ENCODE measurements at places on chromosomes 1 and 21.

GRCh38 chr1:195970209-195970608 lies 638.0 kb downstream of the KCNT2 start:
- DNase-seq = no peak

GRCh38 chr1:94927405-94928175 lies 680 bp upstream of the CNN3 start:
- peak; percentile 51 for DNase-seq

GRCh38 chr1:21313203-21313885 lies 23.1 kb upstream of the ECE1 start:
- no peak for DNase-seq

DNA sequence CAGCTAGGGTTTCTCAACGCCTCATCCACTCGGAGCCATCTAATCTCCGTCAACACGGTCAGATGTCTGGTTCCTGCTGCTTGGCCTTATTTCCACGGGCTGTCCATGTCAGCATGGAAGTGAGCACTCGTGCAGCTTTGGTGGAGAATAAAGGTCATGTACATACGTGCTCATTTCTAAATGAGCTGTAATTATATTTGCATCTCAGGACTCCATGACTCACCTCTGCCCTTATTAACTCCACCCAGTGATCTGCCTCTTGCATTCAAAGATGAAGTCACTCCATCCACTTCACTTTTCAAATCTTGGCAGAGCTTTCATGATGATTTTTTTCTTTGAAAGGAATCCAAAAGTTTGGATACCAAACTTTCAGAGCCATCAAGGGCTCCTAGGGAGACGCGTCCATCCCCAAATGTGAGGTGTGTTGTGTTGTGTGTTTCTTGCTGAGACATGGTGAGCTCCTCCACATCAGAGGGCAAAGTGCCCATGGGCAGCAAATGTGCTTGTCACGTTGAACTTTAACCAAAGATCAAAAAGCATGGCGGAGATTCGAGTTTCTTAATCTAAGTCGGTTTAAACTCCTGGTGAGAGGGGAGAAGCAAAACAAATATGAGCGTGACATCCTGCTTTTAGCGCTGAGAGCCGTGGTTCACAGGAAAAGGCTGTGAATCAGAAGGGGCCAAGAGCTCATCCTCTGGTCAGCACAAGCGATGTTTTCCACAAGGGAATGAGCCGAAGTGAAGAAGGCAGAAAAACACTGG lies 68.6 kb upstream of the ERRFI1 start:
- no peak for DNase-seq

GRCh38 chr1:147891088-147891487 lies 11.5 kb upstream of the GJA8 start:
- no peak for DNase-seq

GRCh38 chr1:179881642-179882252 lies 338 bp upstream of the TOR1AIP1 start:
- DNase-seq = no peak

DNA sequence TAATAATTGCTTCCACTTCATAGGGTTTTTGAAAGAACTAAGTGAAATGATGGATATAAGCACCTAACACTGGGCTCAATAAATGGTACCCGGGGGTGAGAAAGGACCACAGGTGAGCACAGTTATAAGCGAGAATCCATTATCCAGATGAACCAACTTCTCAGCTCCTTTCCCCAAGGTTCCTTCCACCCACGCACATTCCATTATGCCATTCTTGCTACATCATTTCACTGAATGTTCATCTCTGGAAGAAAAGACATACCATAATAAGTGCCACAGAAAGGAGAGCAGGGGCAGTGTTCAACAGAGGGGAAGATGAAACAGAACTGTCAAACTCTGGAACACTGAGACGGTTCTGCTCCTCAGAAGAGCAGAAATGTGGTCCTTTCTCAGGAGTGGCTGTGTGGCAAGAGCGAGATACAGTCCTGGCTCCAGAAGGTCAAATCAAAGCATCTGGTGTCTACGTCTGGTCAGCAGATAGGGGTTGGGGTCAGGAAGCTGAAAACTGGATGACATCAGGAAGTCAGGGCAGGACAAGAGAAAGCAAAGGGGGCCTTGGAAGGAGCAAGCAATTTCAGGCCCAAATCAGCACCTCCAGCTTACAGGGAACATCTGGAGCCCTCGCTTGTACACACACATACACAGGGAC lies 255.4 kb upstream of the TMEM51 start:
- no peak for DNase-seq

DNA sequence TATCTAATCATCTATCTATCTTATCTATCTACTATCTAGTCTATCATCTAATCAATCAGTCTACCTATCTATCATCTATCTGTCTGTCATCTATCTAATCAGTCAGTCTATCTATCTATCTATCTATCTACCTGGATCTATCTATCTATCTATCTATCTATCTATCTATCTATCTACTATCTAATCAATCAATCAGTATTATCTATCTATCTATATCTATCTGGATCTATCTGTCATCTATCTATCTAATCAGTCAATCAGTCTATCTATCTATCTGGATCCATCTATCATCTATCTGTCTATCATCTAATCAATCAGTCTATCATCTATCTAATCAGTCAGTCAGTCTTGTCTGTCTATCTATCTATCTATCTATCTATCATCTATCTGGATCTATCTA lies 26.9 kb upstream of the C1orf174 start:
- DNase-seq = no peak
